ENCODE measurements at places on chromosomes 3 and 15.

DNA sequence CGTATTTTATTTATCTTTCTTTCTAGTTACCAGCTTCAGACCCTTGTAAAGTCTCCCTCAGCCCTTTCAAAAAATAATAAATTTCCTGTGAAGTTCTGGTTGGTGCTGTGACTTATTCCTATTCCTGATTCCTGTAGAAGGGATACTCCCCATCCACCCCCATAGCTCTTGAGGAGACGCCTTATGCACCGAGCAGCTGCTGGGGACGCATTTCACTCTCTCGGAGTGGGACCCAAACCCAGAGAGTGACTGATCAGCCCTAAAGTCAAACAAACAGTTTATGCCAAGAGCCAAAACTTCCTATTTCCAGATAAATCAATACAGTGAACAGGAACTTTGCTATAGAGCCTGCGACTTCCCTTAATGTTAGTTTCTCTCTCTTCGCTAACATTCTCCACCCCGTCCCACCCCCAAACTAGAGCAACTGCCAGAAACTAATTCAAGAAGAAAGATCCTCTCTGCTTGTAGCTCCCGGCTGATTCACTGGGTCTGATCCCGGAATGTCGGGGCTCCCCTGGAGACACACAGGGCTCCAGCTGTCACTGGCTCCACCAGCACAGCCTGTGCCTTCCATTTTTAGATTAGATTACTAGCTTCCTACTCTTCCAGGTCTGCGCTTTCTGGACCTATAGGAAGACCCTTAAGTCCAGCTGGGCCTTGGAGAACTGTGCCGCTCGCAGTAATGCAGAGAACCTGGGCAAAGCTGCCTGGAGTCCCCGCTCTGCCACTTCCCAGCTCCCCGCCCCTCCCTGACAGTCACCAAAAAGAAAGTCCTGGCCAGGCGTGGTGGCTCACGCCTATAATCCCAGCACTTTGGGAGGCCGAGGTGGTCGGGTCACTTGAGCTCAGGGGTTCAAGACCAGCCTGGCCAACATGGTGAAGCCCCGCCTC lies 45.2 kb downstream of the KLHL25 start:
- peak; percentile 78 for DNase-seq

GRCh38 chr15:91780387-91780786 lies 73.1 kb upstream of the SLCO3A1 start:
- no peak for DNase-seq

DNA sequence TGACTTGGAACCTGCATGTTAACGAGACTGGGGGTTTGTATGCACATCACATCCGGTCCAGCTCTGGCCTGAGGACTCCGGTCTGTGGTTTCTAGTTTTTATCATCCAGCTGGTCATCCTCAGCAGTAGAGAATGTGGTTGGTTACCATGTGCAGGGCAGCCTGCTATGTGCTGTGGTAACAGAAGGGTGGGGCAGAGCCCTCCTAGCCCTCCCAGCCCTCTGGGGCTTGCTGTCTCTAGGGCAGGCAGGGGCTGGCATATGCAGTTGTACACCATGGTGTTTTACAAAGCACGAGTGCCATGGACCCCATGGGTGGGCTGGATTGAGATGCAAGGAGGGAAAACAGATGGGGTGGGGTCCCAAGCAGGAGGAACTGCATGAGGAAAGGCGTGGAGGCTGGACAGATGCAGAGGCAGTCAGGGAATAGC lies 70.2 kb downstream of the APBA2 start:
- no peak for DNase-seq

DNA sequence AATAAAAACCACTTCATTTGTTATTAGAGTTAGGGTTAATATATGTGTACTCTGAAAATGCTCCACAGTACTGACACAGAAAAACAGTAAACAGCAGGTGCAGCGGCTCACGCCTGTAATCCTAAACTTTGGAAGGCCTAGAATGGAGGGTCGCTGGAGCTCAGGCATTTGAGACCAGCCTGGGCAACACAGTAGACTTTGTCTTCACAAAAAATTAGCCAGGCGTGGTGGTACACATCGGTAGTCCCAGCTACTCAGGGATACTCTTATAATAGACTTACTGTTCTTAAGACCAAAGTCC lies 40.3 kb downstream of the UACA start:
- DNase-seq: no peak

- no peak for DNase-seq
These were observed 80.8 kb downstream of the P2RY1 start for GRCh38 chr3:152915695-152916094.

GRCh38 chr15:73946046-73946721 lies 19.9 kb downstream of the LOXL1 start:
- DNase-seq: no peak

DNA sequence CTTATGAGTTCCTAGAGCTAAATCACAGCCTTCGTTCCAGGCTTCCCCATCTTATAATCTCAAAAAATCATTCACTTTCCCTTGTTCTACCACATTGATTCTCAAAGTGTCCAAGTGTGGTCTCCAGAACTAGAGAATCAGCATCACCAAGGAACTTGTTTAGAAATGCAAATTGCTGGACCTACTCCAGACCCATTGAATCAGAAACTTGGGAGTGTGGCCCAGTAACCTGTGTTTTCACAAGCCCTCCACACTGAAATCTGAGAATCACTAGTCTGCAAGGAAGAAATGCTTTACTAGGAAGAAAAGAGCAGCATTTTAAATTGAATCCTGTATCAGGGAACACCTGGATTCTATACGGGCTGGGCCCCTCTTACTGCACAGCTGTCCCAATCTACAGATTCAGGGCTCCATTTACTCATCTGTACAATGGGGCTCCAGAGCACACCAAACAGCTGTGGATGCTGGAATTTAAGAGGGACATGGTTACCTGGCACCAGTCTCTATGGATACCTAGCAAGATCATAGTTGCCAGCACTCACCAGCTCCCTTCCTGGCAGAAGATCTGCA lies 3.9 kb downstream of the MEGF11 start:
- no peak for DNase-seq

DNA sequence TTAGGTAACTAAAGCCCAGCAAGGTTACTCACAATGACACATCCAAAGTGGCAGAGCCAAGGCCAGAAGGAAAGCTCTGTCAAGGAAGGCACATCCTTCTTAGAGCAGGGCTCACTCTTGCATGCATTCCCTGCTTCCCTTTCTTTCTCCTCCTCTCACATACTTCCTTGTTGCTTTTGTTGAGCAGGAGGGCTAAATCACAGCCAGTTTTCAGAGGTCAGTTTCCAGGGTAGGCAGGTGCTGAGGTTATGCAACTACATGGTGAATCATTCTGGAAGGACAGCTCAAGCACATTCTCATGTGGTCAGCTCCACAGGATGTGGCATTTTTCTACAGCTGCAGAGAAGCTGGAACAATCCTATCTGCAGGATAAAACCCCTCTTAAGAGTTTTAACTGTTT lies 275.6 kb downstream of the ZNF621 start:
- no peak for DNase-seq

GRCh38 chr3:55412545-55412944 lies 74.6 kb downstream of the WNT5A start:
- no peak for DNase-seq

- DNase-seq: no peak
These were observed 287.6 kb downstream of the IL5RA start for GRCh38 chr3:2822611-2823010.

DNA sequence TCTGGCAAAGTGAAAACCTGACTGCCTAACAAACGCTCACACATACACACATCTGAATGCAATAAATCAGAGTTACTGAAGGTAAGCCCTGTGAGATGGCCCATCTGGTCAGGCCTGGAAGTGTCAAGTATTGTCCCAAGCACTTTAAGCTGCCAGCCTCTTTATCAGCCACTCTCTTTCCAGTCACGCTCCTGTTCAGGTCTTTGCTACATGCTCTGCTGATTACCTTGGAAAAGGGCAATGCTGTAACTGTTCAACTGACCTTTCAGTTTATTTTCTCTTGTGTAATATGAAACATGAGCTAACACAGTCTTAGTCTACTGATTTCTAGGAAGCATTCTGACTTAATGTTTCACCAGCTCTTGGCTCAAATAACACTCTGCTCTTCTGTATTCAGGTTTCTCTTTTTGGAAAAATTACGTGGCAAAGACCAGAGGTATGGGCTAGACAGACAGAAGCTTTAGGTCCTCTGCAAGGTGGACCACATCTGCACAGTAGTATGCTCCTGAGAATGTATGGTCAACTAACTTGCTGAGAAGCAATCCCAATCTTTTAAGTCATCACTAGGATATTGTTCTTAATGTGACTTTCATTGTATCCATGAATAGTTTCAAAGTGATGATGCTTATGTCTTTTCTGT lies 44.5 kb downstream of the GBE1 start:
- DNase-seq: peak; percentile 79

DNA sequence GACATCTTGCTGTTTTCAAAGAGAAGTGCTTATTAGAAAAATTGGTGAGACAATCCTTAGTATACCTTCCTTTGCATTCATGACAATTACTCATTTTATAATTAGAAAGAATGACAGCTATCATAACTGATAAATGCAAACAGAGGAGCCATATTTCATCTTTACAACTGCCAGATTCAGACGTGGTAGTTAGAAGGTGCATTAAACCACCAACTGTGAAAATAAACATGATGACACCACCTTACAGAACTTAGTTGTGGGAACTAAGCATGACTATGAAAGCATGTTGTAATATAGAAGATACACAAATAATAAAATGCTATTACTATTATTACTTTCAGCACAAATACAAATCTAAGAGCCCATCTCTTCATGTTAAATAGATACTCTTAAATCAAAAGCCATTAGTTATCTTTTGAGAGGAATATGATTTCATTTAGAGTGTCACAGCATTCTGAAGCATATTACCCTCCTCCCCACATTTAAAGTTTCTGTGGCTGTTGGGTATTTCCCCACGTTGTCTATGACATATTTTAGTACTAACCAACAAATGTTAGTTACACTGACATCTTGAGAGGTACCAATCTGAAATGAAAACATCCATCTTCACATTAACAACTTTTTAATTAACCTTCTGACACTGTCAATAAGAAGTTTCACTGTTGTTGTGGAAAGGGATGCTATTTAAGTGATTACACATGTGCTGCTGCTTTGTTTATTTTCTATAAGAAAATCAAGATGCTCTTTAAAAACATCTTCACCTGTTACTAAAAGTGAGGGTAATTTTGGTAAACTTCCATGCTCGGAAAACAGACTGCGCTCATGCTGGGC lies 163.8 kb downstream of the LSAMP start:
- no peak for DNase-seq

DNA sequence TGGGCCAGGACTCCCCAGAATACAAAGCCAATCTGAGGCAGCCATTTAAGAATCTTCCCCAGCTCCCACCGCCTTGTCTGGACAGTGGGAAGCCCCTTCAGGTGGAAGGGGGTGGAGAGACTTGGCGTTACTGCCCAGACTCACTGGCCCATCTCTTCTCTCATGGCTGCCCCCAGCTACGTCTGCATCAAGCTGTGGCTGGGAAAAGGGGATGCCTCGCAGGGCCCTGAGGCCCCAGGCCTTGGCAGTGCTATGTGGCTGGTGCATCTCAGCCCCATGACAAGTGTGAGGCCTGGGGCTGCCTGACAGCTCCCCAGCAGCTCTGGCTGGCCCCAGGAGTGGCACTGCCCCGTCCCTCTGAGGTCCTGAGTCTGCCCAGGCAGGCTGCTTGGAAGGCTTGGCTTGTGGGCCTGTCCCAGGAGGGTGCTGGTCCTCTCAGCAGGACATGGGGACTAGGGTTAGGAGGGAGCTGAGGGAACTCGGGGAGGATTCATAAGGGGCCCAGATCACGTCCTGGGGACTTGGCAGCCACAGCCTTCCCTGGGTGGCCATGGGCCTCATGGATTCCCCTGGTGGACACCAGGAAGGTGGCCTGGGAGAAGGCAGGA lies 20.2 kb upstream of the SLC41A3 start:
- DNase-seq: no peak

DNA sequence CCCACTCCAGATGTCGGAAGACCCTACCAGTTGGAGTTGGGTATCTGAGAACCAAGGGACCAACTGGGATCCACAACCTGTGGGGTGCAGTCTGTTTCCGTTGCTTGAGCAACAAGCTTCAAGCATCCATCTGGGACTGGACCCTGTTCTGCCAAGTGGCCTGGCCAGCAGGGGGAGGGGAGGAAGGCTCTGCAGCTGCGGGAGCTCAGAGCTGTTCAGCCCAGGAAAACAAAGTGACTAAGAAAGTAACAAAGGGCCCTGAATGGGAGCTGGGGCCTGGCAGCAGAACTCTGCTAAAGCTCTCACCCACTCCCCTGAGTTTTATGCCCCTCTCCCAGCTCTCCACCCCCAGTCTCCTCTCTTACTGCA lies 2.7 kb downstream of the TYRO3 start:
- DNase-seq: no peak

Data from stomach (tissue), 19 donors.